ENCODE measurements at places on chromosomes 1 and 21.

DNA sequence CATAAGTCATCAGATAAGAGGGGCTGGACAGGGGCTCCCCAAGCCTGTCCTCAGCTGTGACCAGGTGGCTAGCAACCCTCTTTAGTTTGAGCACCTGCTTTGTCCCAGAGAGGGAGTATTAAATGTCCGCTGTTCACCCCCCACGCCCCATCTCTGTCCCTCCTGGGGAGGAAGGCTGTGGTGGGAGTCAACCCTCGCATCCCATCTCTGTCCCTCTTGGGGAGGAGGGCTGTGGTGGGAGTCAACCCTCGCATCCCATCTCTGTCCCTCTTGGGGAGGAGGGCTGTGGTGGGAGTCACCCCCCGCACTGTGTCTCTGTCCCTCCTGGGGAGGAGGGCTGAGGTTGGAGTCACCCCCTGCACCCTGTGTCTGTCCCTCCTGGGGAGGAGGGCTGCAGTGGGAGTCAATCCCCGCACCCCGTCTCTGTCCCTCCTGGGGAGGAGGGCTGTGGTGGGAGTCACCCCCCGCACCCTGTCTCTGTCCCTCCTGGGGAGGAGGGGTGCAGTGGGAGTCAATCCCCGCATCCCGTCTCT lies 72.6 kb upstream of the ABCG1 start:
- DNase-seq = no peak

DNA sequence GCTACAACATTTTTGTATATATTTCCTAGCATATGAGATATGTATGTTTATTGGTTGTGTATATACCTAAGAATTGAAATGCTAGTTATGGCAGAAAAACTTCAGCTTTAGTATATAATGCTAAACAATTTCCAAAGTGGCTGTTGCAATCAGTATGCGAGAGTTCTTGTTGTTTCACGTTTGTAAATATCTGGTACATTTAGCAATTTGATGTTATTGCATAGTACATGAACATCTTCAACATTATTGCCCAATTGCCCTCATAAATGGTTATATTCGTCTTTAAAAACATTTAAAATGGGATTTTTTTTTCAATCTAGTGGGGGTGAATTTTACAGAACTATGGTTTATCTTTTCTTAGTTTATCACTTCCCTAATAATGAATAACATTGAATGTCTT lies 86.2 kb upstream of the HP1BP3 start:
- DNase-seq = no peak

- DNase-seq = no peak
Observed at GRCh38 chr1:160925652-160926244, 28.9 kb downstream of the ITLN2 start.

- DNase-seq = no peak
Observed at GRCh38 chr21:28148400-28149064, 844.1 kb downstream of the LTN1 start.

DNA sequence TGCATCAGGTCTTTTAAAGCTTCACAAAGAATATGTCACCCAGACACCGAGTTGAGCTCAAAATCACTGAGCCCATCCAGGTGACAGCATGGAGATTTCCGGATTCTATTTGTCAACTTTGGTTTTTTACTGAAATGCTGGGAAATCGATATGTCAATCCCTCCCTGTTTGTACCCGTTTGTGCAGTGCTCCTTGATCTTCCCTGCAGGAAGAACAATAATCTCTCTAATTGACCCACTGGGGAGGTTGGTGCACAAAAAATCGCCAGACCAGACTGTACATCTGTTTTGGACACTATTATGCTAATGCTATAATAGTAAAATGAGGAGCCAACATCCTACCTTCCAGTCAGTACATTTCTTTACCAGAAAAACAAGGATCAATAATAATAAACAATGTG lies 1.8 kb downstream of the BARHL2 start:
- no peak for DNase-seq

DNA sequence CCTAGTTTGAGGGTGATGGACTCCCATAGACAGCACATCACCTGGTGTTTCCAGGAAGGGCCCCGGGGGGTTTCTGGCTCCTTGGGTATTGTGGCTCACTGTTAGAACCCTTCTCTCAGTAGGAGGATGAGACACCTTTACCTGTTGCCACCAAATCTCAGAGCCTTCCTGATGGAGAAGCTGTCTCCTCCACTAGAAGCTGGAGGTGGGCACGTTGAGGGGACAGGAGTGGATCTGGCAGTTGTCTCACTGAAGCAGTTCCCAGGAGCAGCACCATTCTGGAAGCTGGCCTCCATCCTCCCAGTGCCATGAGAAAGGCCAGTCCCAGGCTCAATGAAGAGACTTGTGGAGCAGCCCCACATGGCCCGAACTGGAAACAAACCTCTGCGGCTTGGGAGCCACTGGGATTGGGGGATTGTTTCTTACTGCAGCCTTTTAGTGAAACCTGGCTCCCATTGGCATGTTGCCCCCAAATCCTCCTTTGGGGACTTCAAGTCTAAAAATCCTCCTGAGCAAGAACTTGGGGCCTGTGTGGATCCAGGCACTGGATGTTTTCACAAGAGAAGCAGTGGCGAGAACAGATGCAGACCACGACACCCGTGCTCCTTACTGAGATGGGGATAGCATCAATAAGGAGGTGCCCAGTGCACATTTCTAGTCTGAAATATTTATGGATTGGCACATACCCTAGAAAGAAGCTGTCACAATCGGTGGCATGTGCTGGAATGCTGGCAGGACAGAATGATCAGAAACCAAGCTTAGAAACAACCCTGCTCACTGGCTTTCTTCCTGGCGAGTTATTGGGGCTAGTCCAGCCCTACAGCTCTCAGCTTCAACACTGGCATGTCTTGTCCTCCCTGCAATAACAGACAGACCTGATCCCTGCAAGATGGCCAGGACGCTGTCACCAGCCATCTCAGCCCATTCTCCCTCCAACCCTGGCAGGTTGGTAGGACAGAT lies 223.7 kb upstream of the AJAP1 start:
- peak; percentile 1 for DNase-seq

- no peak for DNase-seq
Observed at GRCh38 chr1:44587796-44588460, 86.4 kb downstream of the TMEM53 start.
